CD4-positive, alpha-beta T cell treated with Interleukin-6 at 100 ng/mL for 8 hours (primary cell): ENCODE measurements at places on chromosomes 16 and 17.
A peak's percentile ranks its signal among the peaks of the same experiment; 100 is the strongest.

GRCh38 chr17:1829216-1829591, 498 bp downstream of the SMYD4 start:
- no peak for DNase-seq

GRCh38 chr16:30394592-30395154, 547 bp upstream of the ZNF48 start:
- no peak for DNase-seq

GRCh38 chr16:67100569-67101310, 9.0 kb upstream of the PHAF1 start:
- peak; percentile 11 for DNase-seq

- no peak for DNase-seq
Measured at GRCh38 chr17:69814031-69814430, 261.0 kb upstream of the KCNJ16 start.

DNA sequence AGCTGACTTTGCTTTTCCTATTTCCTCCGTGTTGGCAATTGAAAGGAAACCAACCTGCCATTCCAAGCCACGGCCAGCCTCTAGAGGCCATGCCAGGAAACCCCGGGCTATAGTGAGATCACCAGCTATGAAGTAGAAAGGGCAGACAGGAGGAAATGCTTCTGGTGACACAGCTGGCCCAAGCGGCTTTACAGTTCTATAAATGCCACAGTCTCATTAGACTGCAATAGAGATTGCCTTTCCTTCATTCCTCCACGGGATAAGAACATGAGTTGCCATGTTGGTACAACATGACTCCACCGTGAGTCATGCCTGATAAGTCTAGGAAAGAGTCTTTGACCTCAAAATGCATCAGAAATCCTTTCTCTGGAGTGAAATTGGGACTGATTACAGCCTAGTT, 384.9 kb downstream of the GRIN2A start:
- no peak for DNase-seq

DNA sequence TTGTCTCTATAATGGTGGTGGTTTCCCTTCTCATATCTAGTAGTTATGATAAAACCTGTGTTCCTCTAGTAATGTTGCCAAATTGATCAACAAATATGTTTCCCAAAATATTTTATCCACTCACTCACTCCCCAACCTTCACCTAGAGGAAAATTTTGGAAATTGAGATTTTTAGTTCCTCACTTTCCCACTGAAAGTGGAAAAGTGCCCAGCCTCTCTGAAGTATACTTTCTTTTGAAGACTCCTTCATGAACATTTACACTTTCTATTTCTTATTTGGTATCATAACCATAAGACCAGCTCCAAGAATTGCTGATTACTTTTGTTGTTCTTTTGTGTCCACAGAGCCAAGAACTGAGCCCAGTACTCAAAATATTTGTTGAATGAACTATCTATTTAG, 5.1 kb upstream of the CENPV start:
- DNase-seq, result no peak

DNA sequence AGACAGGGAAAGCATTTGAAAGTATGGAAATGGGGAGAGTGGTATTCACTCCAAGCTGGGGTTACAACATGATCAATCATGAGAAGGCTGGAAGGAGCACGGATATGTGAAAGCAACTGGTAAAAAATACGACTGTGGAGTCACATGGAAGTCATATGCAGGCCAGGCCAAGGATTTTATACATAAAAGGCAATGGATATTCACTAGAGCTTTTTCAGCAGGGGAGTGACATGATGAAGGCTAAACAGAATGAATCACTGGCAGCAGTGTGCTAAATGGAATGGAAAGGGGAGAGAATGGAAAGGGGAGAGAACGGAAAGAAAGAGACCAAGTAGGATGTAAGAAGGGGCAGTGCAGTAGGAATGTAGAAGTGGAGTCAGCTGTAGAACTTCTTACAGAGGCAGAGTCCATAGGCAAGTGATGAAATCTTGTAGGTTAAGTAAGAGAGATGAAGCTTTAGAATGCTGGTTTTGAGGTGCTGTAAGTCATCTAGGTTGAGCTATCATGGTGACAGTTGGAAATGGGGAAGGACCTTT, 13.0 kb upstream of the NETO2 start:
- DNase-seq, result no peak

- DNase-seq, result no peak
Measured at GRCh38 chr17:81200695-81201580, 21.8 kb downstream of the CEP131 start.

- no peak for DNase-seq
Measured at GRCh38 chr17:81701288-81702071, 1.7 kb upstream of the MRPL12 start.

GRCh38 chr17:57946798-57947358, 8.3 kb downstream of the CUEDC1 start:
- peak; percentile 42 for DNase-seq
